ENCODE measurements at places on chromosomes 4 and X.

- no peak for DNase-seq
Measured at GRCh38 chr4:105153749-105154148, 7.1 kb downstream of the TET2 start.

- DNase-seq, result no peak
Measured at GRCh38 chr4:89922848-89923416, 28.3 kb downstream of the MMRN1 start.

DNA sequence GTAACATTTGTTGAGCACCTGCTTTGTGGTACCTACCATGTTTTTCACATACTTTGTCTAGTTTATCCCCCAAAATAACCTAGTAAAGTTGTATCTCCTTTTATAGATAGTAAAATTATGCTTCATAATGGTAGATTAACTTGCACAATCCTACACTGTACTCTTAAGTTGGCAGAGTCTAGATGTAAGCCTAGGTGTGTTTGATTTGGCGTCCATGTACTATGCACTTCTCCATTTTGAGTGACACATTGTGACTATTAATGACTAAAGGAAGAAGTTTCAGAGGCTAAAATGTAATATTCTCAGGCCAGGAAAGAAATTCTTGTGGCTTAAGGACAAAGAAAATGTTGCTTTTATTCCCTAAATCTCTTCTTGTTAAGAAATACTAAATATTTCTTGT is 15.4 kb downstream of the PLK4 start:
- no peak for DNase-seq

- no peak for DNase-seq
Measured at GRCh38 chr4:48332661-48333060, 8.7 kb upstream of the SLAIN2 start.

GRCh38 chrX:19860571-19860970 is 26.8 kb downstream of the SH3KBP1 start:
- DNase-seq, result no peak

- DNase-seq, result no peak
Measured at GRCh38 chrX:40327085-40327484, 229.3 kb upstream of the BCOR start.

DNA sequence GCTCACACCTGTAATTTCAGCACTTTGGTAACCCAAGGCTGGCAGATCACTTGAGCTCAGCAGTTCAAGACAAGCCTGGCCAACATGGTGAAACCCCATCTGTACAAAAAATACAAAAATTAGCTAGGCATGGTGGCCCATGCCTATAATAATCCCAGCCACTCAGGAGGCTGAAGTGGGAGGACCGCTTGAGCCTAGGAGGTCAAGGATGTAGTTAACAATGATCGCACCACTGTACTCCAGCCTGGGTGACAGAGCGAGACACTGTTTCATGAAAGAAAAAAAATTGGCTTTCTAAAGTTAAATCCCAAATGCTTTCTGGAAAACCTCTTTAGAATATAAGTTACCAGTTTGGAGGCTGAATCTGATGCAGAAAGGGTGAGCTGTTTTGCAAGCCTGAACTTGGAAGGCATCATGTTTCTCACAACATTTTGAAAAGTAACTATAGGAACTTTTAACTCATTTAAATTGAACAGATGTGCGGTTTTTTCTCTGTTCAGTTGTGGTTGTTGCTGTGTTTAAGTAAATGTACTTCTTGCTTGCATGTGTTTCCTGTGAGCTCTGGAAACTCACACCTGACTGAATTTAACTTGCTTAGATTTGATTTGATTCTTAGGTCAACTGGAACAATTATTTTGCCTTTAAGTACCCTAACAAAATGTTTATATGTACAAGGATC is 39.8 kb upstream of the TMEM131L start:
- peak; percentile 39 for DNase-seq

DNA sequence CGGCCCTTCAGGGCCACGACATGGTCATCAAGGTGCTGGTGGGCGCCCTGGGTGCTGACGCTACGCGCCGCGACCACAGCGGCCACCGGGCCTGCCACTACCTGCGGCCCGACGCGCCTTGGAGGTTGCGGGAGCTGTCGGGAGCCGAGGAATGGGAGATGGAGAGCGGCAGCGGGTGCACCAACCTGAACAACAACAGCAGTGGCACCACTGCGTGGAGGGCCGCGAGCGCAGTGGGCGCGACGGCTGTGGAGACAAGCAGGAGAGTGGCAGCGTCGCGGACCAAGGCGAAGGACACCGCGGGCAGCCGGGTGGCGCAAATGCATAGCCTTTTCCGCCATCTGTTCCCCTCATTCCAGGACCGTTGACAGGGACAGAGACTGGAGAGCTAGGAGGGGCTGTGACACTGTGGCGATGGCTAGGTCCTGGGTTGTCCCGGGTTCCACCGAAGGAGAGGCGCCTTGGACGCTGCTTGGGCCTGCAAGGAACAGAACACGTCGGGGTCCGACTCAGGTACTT is 919 bp downstream of the SOWAHD start:
- DNase-seq, result no peak

DNA sequence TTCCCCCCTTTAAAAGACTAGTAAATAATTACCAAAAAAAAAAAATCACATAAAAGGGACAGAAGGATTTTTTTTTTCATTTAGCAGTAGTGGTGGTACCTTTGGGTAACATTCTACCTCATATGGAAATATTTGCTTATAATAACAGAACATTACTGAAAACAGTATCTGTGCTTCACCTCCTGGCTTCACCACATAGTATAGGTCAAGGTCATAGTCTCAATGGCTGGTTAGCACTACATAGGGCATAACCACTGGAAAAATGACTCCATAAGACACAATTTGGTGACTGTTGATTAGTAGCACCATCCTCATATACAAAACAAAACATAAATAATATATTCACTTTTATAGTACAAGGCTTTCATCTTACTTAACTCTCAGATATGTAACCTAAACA is 34.7 kb downstream of the MANBA start:
- no peak for DNase-seq

GRCh38 chrX:154458116-154458953 is at the start of gene PLXNA3:
Gene PLXNA3 (plus strand): TSS chrX:154458281. CDS start chrX:154460184, 1,903 bp downstream.
- no peak for DNase-seq

DNA sequence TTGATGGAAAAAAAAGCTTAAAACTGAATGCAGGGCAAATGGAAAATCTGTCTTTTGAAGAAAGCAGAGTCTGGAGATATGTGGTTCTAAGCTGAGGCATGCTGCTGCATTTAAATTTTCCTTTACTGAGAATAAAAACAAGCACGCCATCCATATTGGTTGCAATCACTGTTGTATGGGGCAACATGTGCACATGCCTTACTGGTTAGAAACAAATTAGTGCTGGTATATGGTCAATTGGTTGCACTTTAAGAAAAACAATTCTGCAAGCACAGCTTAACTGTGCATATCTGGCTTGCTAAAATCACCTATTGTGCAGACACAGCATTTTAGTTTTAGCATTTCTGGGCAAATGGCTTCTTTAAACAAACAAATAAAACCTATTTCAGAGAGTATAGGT is 239.1 kb downstream of the NDST4 start:
- DNase-seq, result no peak

DNA sequence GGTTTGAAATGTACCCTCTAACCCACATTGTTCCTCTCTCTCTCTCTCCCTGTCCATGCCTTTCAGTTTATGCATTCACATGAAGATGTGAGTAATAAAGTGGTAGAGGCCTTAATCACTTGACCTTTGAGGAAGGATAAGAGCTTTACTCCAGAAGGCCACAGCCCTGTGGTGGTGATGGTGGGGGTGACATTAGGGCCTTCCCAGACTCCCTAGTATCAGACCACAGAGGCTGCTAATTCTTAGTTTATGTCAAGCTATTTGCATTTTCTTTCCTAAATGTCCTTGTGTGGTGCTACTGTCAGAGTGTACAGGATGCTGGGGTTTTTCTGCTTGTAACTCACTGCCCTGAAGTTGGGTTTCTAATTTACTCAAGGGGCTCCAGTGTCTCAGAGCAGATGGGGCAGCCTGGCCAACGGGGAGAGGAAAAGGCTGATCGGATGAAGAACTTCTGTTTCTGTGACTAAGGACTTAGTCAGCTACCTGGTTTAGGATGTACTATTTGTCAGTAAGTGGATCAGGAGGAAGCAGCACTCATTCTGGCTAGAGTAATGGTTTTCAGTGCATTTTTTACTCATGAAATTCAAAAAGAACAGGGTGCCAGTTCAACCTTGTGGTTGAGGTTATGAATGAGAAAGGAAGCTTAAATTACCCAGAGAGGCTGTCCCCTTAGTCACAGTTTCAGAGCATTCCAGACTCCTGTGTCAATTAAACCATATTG is 509.6 kb upstream of the DIPK2B start:
- DNase-seq, result no peak

- DNase-seq, result no peak
Measured at GRCh38 chr4:83890231-83890630, 354.3 kb downstream of the GPAT3 start.

GRCh38 chr4:26377328-26378311 is 56.8 kb downstream of the RBPJ start:
- DNase-seq, result no peak

GRCh38 chr4:76722838-76723237 is 175.1 kb downstream of the SOWAHB start:
- DNase-seq, result no peak

GRCh38 chr4:8820178-8821102 is 51.2 kb downstream of the HMX1 start:
- no peak for DNase-seq

- DNase-seq, result no peak
Measured at GRCh38 chrX:16638533-16638932, 11.4 kb upstream of the S100G start.

GRCh38 chr4:172169871-172170270 is 356.7 kb downstream of the GALNTL6 start:
- DNase-seq, result no peak

DNA sequence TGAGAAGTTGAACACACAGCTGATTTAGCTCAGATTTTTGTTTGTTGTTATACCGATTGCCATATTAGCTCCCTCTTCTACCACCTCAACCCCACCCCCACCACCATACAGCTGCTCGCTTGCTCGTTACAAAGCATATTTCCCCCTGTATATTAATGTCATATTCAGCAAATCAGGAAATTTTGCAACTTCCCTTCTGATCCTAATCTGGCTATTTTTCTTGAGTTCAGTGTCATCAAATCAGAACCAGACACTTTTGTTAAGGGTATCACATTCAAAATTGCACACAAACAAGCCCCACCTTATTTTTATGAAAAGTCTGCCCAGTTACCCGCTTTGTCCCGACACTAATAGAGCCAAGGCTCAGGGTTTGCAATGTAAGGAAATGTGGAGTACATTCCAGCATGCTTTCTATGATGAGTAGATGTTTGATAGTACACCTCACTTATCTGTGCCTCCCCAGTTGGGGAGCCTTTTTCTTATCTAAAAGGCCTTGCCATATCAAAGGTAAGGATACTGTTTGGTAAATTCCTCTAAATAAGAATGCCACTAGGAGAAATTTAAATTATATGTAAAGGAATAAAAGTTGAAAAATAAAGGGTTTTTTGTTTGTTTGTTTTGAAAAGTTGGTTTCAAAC is 212.2 kb downstream of the CBR4 start:
- DNase-seq, result no peak

- no peak for DNase-seq
Measured at GRCh38 chr4:161003418-161004057, 1160.3 kb downstream of the FSTL5 start.

DNA sequence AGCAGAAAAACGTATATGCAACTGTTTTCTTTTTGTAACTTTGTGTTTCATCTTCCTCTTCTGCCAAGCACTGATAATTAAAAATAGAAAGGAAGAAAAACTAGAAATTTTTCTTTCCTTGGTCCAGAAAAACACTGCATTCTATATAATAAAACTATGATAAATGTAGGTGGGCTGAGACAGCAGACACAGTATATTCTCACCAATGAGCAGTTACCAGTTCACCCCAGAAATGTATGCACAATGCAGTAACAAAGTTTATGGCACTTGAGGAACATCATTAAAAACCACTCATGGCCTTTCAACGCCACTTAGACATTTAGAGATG is 79.4 kb downstream of the FAT1 start:
- DNase-seq, result no peak

GRCh38 chr4:152107736-152108500 is 347.1 kb upstream of the GATB start:
- no peak for DNase-seq

- no peak for DNase-seq
Measured at GRCh38 chr4:1871471-1872021, 353 bp downstream of the NSD2 start.

- DNase-seq, result peak; percentile 46
Measured at GRCh38 chrX:11351375-11352295, 58.4 kb downstream of the AMELX start.

- no peak for DNase-seq
Measured at GRCh38 chr4:13611283-13611842, 16.2 kb downstream of the BOD1L1 start.

DNA sequence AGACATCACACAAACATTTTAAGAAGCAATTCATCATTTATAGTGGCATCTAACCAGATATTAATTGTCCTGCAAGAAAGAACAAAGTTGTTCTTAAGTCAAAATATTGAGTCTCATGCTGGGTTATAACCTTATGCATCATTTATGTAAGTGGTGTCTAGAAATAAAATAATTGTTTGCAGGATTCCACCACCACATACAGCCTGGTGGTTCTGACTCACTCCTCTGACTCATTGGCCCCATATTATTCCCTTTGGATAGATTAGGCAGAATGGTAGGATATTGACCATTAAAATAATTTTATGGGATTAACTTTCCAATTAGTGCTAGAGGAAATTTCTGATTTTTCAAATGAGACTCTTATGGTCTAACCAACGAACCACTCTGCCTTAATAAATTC is 384.5 kb downstream of the GRXCR1 start:
- no peak for DNase-seq

- DNase-seq, result no peak
Measured at GRCh38 chr4:32429151-32429550, 1709.0 kb downstream of the PCDH7 start.

DNA sequence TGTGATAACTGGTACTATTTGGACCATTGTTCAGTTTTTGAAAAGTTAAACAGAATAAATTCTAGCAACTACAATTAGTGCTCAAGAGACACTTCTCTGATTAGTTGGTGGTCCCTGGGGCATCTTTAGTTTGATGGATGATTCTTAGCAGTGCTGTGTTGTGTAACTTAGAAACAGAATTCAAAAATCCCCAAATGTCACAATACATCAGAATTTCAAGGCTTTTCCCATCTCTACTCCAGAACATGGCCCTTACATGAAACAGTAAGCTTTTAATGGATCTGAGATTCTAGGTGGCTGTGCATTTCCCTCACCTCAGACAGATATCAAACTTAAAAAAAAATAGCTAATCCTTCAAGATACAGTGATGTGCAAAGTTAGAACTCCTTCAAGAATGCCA is 104.4 kb upstream of the CXCL13 start:
- DNase-seq, result no peak

DNA sequence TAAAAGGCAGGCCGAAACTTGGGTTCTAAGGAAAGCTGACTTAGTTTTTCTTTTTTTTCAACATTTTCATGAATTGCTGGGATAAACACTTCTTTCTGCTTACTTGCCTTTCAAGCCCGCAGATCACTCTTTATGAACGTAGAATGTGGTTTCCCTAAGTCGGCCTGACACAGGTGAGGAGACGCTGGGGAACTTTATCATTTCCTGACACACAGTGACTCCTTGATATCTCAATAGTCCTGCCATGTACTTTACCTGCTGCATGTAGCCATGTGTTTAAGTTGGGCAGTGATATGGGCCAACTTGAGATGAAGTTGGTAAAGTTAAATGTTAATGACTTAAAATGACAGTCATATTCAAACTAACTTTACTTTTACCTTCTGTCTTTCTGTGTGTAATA is 26.6 kb upstream of the SNCA start:
- no peak for DNase-seq

Measured in muscle of arm (tissue), 14 donors.